ENCODE measurements at places on chromosomes 12 and 14.

DNA sequence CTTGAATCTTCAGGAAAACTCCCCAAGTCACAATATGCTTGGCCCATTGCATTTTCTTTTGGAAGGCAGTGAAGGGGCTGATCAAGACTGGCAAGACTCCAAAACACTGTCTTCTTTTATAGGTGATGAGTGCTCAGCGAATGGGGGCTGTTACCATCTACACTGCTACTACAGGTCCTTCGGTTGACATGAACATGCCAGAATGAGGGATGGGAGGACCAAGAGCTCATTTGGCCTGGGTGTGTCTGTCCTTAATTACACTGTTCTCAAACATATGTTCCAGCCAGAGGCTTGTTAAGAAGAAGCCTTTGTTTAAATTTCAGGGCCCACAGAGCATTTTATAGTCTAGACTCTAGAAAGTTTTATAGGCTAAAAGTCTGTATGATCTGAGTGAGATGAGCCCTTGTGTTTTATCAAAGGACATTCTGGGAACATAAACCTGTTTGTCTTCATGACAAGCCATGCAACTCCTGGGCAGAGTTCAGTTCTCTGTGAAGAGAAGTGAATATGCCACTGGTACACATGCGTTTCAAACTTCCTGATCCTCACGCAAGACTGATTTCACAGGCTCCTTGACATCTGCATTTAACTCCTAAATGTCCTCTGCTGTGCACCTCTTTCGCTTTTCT lies 4.7 kb upstream of the FAM234B start:
- DNase-seq: no peak

GRCh38 chr12:52089491-52089890 lies 10.0 kb downstream of the SMIM41 start:
- no peak for DNase-seq

GRCh38 chr12:65561798-65562382 lies 262.4 kb upstream of the HMGA2 start:
- no peak for DNase-seq

DNA sequence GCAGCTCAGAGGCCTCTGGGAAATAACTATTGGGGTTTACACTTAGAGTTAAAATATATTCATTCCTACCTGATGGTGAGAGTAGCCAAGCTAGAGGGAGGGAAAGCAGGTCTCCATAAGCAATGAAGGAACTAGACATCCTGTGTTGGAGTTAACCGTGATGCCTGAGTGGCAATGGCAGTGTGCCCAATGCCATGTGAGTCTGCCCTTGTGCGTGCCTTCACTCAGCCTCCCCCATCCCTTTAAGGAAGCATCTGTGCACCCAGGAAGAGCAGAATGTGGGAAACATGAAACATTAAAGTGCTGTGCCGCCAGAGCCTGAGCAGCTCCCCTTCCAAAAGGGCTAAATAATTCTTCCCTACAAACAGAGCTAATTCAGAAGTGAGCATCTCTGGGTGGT lies 76.3 kb downstream of the COX16 start:
- DNase-seq: no peak

GRCh38 chr14:94543449-94544124 lies 17.7 kb upstream of the SERPINA4 start:
- DNase-seq: no peak

- DNase-seq: no peak
Observed at GRCh38 chr12:100493396-100494012, 19.8 kb downstream of the NR1H4 start.

DNA sequence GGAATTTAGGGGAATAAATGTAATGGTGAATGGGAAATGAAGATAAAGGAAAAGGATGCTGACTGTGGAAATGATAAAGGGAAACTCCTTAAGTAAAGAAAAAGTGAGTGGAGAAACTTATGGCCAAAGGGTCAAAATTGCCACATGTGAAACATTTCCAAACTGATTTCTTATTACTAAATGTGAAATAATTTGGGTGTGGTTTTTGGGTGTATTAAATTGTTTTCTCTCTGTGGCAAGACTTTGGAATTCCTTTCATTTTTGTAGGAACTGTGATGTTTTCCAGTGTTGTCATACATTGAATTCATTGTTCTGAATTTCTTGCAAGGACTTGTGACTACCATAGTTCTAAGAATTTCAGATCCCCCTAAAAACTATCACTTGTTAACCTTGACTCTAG lies 1891.5 kb upstream of the SEL1L start:
- DNase-seq: no peak

DNA sequence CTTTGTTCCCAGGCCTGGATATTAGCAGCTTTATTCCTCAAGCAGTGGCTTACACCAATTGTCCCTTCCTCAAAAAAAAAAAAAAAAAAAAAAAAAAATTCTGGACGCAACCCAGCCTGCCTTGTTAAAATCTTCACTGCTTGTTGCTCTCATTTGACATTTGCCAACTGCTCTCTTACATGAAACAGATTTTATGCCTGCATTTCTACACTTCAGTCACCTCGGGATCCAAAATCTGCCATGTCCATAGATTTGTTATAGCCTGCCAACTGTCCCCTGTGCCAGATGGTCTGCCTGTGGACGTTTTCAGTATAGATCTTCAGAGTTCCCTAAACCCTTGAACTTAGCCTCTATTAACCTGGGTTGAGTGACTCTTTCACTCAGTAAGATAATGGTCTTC lies 651.5 kb downstream of the FSCB start:
- DNase-seq: no peak

DNA sequence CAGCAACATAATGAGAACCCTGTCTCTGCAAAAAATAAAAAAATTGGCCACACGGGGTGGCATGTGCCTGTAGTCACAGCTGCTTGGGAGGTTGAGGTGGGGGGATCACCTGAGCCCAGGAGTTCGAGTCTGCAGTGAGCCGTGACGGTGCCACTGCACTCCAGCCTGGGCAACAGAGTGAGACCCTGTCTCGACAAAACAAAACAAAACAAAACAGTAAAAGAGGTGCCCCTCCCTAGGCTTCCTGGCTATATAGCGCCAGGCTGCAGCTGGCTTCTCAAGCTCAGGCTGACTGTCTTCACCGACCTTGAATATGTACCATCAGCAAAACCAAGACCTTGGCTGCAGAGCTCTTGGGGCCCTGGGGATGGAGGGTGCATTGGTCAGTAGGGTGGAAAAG lies 29.4 kb downstream of the TSPAN9 start:
- no peak for DNase-seq

DNA sequence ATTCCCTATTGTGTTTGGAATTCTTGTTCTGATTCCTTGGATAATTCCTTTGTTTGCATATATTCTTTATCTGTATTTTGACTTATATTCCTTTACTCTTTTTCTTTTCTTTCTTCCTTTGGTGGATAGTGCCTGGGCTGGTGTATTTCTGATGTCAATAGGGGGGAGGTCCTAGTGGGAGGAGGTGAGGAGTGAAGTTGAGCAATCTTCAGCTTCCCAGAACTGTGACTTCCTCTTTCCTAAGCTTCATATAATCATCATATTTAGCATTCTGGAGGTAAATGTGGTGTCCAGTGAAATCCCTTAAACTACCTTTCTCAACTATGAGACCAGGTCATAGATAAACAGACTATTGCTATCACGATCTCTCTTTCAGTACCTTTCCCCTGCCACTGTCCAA lies 29.6 kb upstream of the TBPL2 start:
- DNase-seq: no peak

- DNase-seq: no peak
Observed at GRCh38 chr14:95424529-95424928, 91.9 kb downstream of the SYNE3 start.

DNA sequence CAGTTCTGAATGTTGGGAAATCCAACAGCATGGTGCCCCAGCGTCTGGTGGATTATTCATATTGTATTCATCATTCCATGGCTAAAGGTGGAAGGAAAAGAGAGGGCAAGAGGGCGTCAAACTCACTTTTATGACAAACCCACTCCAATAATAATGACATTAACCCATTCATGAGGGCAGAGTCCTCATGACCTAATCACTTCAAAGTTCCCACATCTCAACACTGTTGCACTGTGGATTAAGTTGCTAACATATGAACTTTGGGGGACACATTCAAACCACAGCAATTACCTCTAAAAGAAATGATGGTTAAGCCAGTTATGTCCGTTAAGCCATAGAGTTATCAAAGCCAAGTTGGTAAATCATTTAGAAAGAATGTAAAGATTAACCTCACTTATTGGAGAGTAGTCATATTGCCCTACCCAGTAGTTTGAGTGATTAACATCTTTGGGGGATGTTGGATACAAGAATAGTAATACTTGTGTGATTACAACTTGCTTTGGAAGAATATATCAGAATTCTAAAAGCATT lies 212.4 kb upstream of the FLRT2 start:
- DNase-seq: no peak

- DNase-seq: no peak
Observed at GRCh38 chr12:5963515-5963914, 18.5 kb upstream of the ANO2 start.

DNA sequence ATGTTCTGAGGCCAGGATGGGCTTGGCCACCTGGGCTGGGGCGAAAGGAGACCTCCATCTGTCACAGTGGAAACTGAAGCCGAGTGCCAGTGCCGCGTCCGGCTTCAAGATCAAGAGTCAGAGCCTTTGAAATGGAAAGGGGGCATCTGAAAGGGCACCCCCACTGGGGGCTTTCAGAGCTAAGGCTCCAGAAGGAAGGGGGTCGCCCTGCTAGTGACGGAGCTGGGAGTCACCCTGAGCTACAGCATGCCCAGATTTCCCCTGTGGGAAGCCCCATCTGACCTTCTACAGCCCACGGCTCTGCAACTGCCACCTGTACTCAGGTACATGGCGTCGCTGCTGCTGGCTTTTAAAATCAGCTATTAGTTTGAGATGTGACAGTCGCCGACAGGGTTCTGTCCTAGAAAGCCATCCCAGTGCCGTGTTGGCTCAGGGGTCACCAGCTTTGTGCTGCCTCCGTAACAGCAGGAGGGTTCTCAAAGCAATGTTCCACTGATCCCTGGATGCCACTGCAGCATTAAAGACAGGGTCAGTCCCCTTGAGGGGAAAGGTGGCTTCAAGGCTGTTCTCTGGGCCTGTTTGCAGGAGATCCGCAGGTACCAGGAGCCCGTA lies 31.5 kb downstream of the CCNK start:
- peak; percentile 9 for DNase-seq

- no peak for DNase-seq
Observed at GRCh38 chr12:94811611-94812010, 161.3 kb upstream of the TMCC3 start.

DNA sequence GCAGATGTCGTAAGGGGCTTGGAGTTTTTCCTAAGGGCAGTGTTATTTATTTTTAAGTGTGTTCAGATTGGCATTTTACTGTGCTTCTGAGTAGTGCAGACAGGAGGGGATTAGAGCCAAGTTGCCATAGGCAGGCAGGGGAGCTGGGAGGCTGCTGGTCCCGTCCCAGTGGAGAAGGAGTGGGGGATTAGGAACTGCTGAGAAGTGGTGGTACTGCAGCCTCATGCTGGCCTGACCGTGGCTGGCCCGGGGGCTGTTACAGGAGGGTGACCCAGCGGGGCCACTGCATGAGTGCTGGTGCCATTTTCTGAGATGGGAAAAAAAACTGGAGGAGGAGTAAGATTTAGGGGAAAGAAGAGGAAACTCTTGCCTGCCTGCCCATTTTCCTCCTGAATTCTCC lies 52.3 kb upstream of the DLK1 start:
- DNase-seq: peak; percentile 66

DNA sequence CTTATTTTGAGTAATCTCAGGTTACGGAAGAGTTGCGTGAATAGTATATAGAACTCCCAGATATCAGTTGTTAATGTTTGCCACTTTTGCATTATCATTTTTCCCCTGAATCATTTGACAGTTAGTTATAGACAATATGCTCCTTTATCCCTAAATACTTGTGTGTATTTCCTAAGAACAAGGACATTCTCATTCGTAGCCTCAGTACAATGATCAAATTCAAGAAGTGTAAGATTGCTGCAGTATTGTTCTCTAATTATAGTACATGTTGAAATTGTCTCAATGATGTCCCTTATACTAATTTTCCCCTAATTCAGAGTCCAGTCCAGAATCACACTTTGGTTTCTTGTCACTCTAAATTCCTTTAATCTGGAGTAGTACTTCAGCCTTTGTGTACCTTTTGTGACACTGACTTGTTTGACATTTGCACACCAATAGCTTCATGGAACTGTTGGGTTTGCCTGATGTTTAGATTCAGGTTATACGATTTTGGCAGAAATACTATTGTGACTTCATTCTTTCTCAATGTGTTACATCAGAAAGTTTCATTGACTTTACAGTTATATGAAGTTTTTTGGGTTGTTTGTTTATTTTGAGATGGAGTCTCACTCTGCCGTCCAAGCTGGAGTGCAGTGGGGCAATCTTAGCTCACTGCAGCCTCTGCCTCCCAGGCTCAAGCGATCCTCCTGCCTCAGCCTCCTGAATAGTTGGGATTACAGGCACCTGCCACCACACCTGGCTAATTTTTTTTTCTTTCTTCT lies 13.1 kb downstream of the DYNC1H1 start:
- DNase-seq: no peak

DNA sequence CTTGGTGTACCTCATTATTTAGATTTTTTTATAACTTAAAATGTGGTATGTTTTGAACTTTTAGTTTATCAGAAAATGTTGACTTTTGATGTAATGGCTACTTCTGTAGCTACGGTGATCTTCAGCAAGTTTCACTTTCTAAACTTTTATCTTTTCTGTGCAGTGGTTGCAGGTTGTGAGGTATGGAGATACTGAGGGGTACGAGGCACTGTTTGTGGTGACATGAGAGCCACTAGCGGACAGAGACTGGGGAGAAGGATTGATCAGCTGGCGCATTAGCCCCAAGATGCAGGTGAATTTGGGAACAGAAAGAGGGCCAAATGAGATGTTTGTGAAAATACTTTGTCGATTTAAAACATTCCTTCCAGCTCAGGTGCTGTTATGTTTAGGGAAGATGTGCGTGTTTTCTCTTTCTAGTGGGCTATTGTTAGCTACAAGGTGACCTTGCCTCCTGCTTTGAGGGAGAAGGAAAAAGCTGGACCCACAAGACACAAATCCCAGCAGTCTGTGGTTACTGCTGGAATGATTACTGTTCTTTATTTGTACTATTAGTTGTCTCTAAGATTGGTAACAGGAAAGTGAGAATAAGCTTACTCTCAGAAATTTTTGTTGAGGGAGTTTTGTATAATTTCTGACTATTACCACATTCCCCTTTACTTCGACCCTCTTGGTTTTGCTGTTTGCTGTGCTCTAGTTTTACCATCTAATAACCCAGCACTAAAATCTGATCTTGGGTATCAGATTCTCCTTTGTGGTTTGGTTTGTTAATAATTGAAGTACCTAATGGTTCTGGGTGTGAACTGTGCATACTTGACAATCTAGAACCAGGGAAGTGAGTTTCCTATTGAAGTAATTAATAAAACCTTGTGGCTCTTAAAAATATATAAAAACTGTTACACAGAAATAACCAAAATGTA lies 61.7 kb downstream of the FBXO34 start:
- DNase-seq: no peak

Measured in WERI-Rb-1 (cell line).